Small intestine (tissue), 16 donors: ENCODE measurements at places on chromosomes 13 and 19.

- DNase-seq: peak; percentile 11
Measured at GRCh38 chr13:107545946-107546502, 669.3 kb downstream of the LIG4 start.

GRCh38 chr13:99380921-99381645 lies 73.9 kb upstream of the GPR183 start:
- no peak for DNase-seq

DNA sequence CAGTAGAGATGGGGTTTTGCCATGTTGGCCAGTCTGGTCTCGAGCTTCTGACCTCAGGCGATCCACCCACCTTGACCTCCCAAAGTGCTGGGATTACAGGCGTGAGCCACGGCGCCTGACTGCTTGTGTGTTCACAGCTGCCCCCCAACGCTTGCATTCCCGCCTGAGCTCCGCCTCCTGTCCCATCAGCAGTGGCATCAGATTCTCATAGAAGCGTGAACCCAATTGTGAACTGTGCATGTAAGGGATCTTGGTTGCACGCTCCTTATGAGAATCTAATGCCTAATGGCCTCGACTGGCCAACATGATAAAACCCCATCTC lies 75.9 kb downstream of the GADD45B start:
- no peak for DNase-seq

DNA sequence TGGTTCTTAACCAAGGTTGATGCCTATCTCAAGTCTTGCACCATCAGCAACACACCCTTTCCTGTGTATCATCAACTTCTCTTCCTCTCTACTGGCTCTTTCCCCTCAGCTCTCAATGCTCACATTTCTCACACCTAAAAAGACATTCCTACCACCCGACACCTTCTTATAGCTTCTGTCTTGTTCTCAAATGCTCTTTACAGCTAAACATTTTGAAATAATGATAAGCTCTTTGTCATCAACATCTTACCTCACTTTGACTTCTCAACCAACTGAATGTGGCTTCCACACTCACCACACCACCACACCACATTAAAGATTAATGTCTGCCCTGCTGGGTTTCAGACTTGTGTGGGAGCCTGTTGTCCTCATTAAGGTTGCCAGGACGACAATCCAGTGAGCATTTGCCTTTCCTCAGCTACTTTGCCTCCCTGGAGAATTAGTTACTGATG lies 67.8 kb downstream of the RXFP2 start:
- no peak for DNase-seq
